ENCODE measurements at places on chromosomes 16 and 17. TPM values are rescaled to one million over a fixed set of nuclear protein-coding genes. Genes with fewer than 3 reads are reported as not detected.

CCL11 gene
- total RNA-seq, result not detected

VWA3A gene
- total RNA-seq, result not detected

CACNA1G gene
- 3.3 TPM for total RNA-seq

CCL8 gene
- total RNA-seq, result not detected

CTRB2 gene
- total RNA-seq, result not detected

RPGRIP1L gene
- 13.1 TPM for total RNA-seq

SLC22A31 gene
- not detected for total RNA-seq

DNA sequence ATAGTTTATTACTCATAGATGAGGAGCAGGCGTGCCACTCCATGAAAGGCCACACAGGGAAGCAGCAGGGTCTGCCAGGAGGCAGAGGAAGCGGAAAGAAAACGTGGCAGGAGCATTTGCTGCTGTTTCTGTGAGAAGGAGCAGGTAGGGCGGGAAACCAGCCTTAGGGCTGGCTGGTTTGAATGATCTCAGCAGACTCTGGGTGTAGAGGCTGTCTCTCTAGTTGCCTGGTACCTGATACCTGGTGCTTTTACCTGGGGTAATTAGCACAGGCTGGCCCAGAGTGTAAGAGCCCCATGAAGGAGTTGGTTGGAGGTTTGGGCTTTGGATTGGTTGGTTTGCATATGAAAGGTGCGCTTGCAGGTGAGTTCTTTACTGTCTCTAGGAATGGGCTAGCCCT is 205.0 kb upstream of the CACNG3 start:
- no peak for DNase-seq

DNA sequence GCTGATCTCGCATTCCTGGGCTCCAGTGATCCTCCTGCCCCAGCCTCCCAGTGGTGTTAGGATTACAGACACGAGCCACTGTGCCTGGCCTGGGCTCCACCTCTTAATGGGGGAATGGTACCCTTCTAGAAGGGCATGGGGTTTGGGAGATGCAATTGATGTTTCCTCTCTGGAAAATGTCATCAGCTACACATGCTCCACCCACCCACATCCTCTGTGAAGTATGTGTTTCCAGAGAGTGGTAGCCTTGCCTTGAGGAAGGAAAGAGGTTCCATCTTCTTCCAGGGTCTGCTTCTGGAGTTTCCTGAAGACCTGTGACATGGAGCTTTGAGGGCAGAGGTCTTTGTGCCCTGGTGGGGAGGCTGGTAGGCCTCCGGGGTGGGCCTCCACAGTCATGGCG is 45.2 kb upstream of the GSE1 start:
- DNase-seq, result no peak

DNA sequence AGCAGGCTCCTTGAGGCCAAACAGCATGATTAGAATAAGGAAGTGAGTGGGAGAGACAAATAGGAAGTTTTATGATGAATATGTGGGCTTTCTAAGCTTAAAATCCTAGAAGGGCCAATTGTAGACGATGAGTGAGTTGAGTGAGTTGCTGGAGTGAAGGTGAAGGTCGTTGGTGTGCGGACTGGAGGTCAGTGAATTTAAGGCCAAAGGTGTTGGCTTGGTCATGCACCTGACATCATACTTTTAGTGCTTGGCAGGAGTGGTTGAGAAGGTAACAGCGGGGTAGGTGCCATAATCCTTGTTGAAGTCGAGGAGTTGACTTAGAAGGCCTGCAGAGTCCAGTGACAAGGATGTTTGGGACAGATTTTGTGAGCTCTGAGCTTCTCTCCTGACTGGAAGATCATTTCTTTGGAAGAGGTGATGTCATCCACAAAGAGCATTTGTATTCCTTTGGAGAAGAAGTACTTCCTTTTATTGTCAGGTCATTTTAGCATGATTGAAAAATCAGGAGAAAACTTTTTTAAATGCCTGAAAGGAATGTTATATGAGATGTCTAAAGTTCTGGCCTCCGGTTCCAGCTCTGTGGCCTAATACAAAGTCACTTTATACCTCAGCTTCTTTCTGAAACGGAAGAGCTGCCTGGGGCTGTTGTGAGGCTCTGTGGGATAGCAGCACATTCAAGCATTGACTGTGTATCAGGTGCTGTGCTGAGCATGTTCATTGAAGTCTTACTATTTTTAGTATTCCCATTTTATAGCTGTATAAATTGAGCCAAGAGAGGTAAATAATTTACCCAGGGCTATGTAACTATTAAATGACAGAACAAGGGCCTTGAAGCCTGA is 53.6 kb upstream of the TBX2 start:
- DNase-seq, result no peak

- DNase-seq, result no peak
Measured at GRCh38 chr17:64574646-64575045, 67.9 kb downstream of the CEP95 start.

DNA sequence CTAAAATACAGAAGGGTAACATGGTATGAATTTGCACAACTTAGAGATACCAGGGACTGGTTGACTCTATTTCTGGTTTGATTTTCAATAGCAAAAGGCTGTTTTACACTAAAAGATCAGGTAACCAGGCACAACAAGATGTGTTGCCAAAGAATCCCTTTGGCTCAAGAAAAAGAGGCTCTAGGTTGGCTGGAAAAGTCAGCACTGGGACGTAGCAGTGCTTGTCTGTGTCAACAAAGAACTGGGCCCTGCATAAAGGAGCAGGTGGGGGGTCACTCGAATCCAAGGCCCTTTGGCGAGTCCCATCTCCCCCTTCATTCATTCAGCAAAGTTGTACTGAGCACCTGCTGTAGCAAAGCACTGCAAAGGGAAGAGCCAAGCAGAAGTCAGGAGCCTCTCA is 18.4 kb downstream of the SDR42E1 start:
- DNase-seq, result no peak

DNA sequence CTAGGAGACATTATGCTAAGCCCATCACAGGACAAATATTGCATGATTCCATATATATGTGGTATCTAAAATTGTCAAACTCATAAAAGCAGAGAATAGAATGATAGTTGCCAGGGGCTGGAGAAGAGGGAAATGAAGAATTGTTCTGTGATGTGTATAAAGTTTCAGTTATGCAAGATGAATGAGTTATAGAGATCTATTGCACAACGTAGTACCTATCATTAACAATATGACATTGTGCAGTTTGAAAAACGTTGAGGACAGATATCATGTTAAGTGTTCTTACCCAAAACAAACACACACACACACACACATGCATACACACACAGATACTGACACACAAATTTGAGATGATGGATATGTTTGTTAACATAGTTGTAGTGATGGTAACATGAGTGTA is 871.6 kb upstream of the GOT2 start:
- no peak for DNase-seq

GRCh38 chr17:66535611-66536010 is 233.2 kb downstream of the PRKCA start:
- no peak for DNase-seq

DNA sequence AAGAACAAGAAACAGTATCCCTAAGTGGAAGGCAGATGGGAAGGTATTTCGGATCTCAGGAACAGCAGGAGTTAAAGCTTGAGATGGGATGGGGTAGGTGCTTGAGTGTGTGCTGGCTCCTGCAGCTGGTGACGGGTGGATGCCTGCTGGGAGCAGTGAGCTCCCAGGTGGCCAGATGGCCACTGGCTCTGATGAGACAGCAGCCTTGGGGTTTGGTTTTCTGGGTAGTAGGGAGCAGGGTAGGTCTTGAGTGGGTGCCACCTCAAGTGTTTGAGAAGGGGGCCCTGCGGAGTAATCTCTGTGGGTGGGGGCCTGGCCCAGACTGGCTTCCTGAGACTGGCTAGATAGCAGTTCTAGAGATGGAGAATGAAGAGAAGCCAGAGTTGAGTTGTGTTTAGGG is 10.3 kb downstream of the EPN2 start:
- no peak for DNase-seq

DNA sequence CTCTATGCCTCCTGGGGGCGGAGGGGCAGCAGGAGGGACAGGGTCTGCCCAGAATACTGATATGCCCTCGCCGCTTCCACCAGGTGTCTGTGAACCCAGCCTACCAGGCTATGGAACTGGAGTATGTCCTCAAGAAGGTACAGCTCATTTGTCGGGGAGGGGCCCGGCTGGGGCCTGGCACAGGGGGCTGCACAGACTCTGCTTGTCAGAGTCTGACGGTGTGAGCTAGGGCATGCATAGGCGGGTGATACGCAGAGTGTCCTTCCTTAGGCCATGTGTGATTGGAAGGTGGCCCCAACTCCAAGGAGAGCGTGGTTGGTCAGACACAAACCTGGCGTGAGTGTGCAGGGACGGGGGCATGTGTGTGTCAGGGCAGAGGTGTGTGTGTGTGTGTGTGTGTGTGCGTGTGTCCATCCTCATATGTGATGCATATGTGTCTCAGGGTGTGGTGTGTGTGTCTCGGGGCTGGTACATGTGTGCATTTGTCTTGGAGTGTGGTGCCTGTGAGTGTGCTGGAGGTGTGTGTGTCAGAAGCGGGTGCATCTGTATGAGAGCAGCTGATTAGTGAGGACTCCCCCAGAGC is 7.0 kb downstream of the CHAD start:
- no peak for DNase-seq

GRCh38 chr17:58005031-58005727 is 1.9 kb downstream of the SRSF1 start:
- no peak for DNase-seq

GRCh38 chr17:897970-898619 is 81.5 kb downstream of the NXN start:
- DNase-seq, result no peak

DNA sequence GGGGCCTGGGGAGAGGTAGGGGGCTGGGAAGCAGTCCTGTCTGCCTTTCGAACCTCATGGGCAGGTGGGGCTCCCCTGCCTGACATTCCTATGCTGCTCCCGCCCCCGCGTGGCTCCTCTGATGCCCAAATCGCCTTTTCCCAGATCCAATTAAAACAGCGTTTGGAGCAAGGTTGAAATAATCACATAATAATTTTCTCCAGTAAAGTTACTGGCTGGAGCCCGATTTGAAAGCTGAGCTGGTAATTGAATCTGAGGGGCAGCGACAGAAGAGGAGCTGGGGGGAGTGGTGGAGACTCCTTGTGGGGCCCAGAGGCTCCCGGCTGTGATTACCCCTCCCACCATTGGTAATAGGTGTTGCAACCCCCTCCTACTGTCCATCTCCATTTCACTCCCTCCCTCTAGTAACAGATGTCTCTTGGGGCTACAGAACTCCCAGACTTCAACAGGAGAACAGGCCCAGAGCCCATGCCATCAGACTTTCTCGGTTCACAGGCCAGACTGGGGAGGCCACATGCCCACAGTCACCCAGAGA is 38.9 kb upstream of the C1QL1 start:
- DNase-seq, result no peak

DNA sequence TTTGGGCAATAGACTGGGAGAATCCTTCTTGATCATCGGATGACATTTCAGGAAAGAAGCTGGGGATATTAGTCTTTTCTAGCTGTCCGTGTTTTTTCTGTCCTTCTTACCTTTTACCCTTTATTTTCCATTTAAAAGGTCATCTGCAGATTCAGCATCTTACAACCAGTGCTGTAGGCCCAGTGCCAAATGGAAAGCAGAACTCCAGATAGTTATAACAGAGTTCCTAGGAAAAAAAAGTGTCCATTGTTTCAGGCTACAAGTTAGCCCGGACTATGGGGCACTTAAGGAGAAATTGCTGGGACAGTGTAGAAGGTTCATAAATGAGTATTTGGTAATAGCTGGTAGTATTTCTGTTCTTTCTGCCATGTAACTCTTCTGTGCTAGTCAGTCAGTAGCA is 28.4 kb downstream of the LDHD start:
- no peak for DNase-seq

GRCh38 chr16:50137268-50137667 is 15.8 kb upstream of the TENT4B start:
- no peak for DNase-seq

DNA sequence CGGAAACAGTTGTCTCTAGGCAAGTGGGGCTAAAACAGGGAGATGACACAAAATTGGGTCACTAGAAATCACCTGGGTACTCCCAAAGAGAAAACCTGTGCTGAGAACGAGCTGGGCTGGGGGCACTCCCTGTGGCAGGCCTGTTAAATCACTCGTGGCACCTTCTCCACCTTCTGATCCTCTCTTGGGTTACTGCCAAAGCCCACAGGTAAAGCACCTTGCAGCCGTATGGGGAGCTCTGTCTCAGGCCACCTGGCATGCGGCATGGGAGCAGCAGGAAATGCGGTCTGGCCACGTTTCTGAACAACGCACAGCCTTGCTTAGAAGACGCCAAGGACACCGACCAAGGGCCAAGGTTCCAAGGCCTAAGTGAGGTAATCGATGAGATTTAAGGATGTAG is 21.5 kb upstream of the ICAM2 start:
- no peak for DNase-seq

DNA sequence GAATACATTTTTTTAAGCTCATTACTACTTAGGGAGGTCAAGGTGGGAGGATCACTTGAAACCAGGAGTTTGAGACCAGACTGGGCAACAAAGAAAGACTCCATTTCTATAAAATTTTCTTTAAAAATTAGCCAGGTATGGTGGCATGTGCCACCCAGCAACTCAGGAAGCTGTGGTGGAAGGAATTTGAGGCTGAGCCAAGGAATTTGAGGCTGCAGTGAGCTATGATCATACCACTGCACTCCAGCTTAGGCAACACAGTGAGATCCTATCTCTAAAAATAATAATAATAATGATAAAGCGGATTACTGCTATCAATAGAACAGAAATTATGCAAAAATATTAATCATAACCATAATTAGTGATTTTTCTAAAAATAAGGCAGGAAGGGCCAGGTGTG is 170.3 kb downstream of the COPRS start:
- DNase-seq, result no peak

- no peak for DNase-seq
Measured at GRCh38 chr16:7703672-7704071, 371.0 kb downstream of the RBFOX1 start.

DNA sequence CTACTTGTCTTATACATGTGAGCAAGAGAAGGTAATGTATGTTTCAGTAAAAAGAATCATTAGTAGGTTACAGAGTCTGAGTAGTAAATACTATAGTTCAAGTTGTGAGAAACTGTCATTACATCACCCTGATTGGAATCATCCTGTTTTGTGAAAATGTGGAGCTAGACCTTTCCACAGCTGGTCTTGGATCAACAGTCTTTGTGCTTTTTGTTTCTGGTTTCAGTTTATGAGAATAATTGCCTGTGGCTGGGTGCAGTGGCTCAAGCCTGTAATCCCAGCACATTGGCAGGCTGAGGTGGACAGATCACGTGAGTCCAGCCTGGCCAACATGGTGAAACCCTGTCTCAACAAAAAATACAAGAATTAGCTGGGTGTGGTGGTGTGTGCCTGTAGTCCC is 19.7 kb upstream of the SHISA9 start:
- DNase-seq, result no peak

GRCh38 chr17:50222922-50223321 is 21.5 kb upstream of the COL1A1 start:
- DNase-seq, result no peak
